Activated T-cell treated with anti-CD3 and anti-CD28 coated beads, Interleukin-2, amount 50 U/mL, for 72 hours (primary cell): ENCODE measurements at places on chromosomes 7 and 10. TPM values are rescaled to one million over a fixed set of nuclear protein-coding genes. Genes with fewer than 3 reads are reported as not detected.

The WDFY4 gene
- total RNA-seq, result 0.58 TPM

DNA sequence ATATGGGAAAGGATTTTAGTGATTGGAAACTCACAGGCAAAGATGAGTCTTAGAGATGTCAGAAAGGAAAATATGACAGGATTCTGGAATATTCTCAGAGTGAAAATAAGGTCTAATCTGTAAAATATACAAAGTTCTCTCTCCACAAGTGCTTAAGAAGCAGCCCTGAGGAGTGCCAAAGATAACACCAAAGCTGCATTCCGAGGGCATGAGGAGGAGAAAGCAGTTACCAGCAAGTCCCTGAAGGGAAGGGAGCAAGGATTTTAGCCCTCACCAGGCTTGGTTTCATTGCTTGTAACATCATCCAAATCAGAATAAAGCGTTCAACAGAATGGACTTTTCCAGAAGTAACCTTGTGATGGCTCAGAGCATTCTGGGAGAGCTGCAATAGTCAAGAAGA lies 31.4 kb upstream of the DLX6 start:
- no peak for DNase-seq

DNA sequence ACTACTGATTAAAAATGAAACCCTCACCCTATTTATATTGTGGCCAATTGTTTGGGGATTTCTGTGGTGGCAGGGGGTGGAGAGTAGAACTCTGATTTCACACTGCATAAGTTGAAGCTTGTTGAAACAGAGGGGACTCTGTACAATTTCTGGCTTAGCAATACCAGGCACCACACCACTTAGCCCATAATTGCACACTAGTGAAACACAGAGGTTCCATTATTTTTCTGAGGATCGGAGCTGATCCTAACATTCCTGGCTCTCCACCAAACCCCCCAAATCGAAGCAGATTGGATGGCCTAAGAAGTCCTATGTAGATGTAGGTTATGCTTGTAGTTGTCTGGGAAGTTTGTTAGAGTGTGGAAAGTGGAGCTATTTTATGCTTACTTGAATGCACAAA lies 47.0 kb downstream of the PTN start:
- no peak for DNase-seq

DNA sequence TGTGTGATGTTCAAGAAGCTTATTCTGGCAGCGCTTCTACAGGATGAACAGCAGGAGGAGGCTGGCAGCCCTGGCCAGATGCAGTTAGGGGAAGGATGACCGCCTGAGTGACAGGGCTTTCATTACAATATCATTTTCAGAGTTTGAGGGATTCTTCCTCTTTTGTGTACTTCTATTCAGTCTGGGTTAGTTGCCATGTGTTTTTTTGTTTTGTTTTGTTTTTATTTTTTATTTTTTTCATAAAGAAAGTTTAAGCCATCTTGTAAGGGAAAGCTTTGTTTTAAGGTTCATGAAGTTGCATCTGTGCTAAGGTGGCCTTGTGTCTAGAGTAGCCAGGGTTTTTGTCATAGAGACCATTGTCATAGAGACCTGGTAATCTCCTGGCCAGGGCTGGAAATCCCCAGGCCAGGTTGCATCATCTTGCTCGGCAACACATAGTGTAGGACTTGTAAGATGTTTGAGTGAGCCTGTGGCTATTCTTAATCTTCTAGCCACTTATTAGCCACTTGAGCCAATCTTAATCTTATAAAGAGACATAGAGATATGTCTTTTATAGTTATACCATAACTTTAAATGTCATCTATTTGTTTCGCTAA lies 230.5 kb upstream of the TMEM229A start:
- peak; percentile 8 for DNase-seq

The TMEM120A gene
- total RNA-seq, result 23.5 TPM

The ABHD11 gene
- total RNA-seq, result 12.2 TPM

The SDK1 gene
- 6.1 TPM for total RNA-seq

The ERVW-1 gene
- not detected for total RNA-seq

GRCh38 chr10:107091126-107091525 lies 73.4 kb downstream of the SORCS1 start:
- no peak for DNase-seq

The MYOZ1 gene
- not detected for total RNA-seq

DNA sequence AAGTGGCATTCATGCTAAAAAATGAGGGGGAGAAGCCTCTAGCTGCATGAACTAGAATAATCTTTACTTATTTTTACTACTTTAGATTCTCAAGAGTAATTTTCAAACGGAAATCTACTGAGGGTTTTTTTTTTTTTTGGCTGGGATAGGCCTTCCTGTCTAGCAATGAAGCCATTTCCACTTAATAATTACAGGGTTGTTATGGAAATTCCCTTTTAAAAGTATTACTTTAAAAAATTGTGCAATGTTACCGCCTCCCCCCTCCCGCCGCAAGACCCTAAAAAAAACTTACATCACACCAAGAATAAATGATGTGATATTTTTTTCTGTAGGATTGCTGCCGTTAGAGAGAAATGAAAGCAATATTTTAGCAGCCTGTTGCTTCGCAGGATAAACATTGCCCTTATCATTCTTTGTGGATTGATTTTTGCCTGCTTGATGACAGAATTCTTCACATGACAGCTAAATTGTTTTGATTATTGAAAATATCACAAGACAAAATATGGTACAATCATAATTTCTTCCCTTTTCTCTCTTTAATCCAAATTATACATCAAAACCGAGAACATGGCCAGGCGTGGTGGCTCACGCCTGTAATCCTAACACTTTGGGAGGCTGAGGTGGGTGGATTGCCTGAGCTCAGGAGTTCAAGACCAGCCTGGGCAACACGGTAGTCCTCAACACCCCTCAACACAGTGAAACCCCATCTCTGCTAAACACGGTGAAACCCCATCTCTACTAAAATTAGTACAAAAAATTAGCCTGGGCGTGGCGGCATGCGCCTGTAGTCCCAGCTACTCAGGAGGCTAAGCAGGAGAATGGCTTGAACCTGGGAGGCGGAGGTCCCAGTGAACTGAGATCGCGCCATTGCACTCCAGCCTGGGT lies 32.8 kb downstream of the ARL4A start:
- DNase-seq, result no peak

The PRPS1L1 gene
- total RNA-seq, result not detected

DNA sequence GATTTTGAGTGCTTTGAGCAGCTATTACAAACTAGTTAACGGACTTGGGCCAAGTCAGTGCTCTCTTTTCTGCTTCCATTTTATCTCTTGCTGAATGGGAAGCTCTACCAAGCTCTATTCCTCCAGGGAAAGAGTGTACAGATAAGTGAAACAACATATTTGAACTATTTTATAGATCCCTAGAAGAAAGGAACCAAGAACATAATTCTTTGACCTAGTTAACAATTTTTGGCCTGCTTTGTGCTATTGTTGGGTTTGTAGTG lies 244.8 kb downstream of the PRKG1 start:
- no peak for DNase-seq
